Upper lobe of right lung (tissue), 1 donor: ENCODE measurements at places on chromosomes 11 and 22.

GRCh38 chr11:69703768-69704507 lies at the start of gene FGF19:
TSS of gene FGF19 (minus strand) at chr11:69704022. CDS start at chr11:69703876, 146 bp downstream.
- no peak for DNase-seq

GRCh38 chr11:92556431-92556830 lies 331.8 kb downstream of the FAT3 start:
- no peak for DNase-seq

DNA sequence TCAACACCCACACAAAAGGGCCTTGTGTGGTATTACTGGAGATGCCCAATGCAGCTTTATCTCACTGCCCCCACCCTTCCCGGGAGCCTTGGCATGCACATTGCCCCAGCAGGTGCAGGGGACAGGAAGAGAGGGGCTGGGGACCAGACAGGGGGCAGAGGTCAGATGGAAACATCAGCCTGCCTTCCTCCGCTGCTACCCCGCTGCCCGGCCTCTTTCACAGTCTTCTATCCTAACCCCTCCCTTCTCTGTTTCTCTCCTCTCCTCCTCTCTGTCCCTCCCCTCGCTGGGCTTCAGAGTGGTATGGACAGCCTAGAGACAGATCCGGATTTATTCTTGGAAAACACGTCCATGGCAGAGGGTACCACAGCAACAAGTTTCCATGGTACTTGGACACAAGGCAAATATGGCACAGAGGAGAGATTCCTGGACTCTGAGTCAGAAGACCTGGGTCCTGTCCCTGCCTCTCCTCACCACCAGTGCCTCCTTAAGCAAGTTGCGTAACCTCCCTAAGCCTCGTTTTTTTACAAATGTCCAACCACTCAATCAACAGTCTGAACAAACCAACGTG lies 8.3 kb upstream of the IGSF9B start:
- DNase-seq: no peak

DNA sequence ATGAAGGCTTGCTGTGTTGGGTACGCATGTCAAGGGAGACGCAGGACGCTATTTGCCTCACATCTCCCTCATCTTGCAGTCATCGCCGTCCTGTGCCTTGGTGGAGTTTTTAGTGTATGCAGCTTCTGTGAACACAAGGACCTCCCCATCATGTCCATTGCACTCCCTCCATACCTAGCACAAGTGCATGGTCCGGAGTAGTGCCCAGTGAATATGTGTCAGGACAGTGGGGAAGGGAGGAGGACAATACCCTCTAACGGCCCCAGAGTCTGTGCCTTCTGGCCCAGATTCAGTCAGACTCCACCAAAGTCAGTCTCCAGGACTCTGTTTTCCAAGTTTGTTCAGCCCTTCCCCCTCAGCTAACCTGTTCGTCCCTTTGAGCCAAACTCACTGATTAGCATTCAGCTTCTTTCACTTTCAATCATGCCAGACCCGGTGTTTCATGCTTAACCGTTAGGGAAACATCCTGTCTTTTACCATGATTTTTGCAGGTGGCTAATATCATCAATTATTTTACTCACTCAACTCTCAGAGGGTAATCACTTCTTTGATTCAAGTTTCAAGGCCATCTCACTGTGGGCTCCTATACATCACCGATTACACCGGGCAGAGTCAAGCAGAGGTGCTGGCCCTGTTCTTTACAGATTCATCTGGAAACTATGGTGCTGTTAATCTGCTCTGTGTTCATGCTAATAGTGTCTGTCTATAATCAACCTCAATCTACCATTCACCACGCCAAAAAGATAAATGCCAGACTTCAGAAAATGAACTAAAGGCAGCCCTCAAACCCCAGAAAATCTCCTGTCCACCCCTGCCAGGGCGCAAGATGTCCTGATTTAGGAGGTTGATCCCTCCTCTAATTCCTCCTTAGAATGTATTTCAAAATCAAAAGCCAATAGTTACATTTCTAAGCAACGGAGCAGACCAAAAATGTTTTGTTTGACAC lies 156.5 kb downstream of the RRAS2 start:
- DNase-seq: no peak

- DNase-seq: no peak
Measured at GRCh38 chr11:1404461-1405185, 14.9 kb downstream of the BRSK2 start.

GRCh38 chr11:94815705-94816344 lies 47.7 kb downstream of the AMOTL1 start:
- no peak for DNase-seq

DNA sequence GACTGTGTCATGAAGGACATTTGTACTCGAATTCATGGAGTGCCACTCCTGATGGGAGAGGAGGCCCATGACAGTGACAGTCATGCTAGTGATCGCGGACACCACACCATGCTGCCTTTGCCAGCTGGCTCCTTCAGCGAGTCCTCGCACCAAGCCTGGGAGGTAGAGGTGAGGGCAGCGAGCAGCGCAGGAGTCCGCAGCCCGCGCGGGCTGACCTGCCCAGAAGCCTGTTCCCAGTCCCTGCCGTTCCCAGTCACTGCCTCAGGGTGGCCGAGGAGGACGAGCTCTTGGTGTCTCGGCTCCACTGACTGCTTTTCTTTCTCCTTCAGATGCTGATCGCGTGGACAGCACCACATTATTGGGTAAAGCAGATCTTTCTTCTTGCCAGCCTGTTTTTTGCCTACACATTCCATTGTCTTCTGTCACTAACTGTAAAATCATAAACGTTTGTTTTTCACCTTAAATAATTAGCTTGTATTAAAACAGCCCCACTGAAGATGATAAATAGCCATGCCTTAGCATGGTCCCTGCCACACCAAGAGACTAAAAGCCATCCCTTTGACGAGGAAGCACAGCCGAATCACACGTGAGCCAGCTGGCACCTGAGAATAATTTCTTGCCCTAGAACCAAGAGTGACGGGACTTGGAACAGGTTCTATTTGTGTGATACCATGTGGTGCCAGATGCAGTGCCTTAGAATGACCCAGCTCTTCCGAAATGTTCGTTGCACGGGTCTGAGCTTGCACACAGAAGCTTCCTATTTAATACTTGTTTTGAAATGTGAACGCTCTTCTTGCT lies 25.5 kb downstream of the FAM118A start:
- DNase-seq: no peak

GRCh38 chr11:100105982-100106358 lies 581.1 kb upstream of the ARHGAP42 start:
- no peak for DNase-seq

DNA sequence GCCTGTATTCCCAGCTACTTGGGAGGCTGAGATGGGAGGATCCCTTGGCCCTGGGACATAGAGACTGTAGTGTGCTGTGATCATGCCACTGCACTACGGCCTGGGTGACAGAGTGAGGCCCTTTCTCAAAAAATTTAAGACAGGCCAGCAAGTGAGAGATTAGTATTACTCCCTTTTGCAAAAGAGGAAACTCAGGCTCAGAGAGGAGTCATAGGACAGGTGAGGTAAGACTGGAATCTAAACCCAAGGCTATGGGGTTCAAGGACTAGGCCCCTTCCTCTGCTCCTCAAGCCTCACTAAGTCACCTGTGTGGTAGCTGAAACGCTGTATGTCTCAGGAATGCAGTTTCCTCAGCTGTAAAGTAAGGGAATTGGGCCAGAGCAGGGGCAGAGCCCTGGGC lies 1.6 kb upstream of the P2RY2 start:
- no peak for DNase-seq

GRCh38 chr22:44522526-44523170 lies 24.6 kb upstream of the RTL6 start:
- no peak for DNase-seq

DNA sequence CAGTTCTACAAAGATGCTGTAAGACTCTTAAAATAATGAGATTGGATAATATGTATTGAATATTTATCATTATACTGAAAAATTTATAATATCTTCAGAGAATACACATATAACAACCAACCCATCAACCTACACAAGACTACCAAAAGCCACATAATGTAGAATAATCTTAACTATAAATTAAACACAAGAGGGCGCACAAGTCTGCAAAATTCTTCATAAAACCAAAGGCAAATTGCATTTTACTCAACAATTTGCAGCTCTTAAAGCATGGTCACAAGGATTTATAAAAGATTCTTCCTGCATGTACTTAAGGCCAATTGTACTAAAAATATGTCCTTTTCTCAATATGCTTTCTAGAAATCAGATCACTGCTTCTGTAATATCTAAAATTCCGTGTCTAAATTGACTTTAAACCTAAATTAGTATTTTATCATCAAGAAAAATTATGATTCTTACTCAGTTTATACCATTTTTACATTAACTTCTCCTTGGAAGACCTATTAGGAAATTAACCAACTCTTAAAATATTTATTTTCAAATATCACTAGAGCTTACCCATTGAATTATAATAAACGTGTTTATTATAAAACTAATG lies 79.0 kb downstream of the TTC28 start:
- DNase-seq: no peak

- DNase-seq: no peak
Measured at GRCh38 chr22:42368379-42369249, 63.6 kb downstream of the NFAM1 start.

GRCh38 chr11:2843551-2843950 lies 42.0 kb downstream of the CDKN1C start:
- no peak for DNase-seq

DNA sequence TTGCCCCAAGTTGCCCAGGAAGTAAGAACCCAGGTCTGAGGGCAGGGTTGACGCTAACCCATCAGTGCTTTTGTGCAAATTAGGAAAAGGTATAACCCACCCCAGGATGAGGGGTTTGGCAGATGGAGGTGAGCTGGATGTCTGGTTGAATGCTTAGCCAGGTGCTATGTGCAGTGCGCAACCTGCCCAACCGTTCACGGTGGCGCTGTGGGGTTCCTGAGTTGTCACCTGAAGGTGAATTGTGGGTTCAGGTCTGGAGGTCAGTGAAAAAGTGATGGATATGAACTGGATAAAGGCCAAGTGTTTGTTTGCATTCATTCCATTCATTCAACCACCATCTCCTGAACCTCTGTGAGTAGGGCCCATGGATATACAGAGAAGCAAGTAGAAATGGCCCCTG lies 14.3 kb upstream of the LGALS2 start:
- no peak for DNase-seq

DNA sequence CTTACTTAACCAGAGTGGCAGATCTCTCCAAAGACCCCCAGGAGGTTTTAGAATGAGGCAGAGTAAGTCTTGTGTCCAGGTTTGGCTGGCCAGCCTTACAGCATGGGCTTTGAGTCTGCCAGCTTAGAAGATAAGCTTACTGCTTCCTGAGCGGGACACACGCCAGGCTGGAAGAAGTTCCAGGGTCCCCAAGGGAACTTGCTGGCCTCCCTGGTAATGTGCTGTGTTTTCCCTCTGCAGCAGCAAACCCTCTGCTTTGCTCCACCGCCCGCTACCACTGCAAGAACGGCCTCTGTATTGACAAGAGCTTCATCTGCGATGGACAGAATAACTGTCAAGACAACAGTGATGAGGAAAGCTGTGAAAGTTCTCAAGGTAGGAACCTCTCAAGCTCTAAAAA lies 154.2 kb downstream of the LDLRAD3 start:
- no peak for DNase-seq

DNA sequence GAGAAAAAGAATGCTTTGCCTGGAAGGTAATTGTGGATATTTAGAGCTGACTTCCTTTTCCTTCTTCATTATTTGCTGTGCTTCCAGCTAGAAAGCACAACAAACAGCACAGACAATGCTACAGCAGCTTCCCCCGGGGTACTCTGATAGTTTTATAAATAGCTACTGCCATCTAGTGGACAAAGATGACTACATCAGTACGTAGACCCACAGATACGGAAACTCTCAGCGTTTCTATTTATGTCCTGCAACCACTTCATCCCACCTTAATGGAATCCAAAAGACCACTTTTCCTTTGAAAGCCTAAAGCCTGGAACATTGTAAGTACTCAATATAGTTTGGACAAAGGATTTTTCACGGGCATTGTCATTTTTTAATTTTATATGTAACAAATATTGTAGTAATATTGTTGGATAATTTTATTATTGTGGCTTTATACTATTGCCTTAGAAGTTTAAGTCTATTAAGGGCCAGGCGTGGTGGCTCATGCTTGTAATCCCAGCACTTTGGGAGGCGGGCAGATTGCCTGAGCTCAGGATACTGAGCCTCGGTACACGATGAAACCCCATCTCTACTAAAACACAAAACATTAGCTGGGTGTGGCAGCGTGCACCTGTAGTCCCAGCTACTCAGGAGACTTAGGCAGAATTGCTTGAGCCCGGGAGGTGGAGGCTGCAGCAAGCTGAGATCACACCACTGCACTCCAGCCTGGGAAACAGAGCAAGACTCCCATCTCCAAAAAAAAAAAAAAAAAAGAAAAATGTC lies 7.5 kb downstream of the HSPA8 start:
- DNase-seq: no peak

DNA sequence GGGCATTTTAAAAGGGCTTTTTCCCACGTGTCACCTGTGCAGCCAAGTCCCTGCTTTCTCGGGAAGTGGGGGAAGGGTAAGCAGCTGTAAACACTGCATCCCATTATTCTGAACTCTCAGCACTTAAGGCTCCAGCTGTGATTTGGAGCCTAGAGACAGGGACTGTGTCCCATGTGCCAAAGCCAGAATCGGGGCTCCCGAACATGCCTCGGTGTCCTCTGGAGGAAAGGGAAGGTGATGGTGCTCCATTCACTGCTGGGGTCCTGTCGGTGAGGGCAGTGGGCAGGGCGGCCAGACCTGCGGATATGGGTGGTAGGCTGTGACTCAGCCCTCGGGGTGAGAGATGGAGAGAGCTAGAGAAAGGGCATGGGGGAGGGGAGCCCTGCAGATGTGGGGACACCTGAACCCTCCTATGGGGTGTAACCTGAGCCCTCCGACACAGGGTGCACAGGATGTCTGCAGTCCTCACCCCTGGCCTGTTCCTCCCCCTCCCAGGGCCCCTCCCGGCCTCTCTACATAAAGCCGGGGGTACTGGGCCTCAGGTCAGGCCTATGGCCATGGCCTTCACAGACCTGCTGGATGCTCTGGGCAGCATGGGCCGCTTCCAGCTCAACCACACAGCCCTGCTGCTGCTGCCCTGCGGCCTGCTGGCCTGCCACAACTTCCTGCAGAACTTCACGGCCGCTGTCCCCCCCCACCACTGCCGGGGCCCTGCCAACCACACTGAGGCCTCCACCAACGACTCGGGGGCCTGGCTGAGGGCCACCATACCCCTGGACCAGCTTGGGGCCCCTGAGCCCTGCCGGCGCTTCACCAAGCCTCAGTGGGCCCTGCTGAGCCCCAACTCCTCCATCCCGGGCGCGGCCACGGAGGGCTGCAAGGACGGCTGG lies 31.8 kb downstream of the CAPN1 start:
- no peak for DNase-seq

DNA sequence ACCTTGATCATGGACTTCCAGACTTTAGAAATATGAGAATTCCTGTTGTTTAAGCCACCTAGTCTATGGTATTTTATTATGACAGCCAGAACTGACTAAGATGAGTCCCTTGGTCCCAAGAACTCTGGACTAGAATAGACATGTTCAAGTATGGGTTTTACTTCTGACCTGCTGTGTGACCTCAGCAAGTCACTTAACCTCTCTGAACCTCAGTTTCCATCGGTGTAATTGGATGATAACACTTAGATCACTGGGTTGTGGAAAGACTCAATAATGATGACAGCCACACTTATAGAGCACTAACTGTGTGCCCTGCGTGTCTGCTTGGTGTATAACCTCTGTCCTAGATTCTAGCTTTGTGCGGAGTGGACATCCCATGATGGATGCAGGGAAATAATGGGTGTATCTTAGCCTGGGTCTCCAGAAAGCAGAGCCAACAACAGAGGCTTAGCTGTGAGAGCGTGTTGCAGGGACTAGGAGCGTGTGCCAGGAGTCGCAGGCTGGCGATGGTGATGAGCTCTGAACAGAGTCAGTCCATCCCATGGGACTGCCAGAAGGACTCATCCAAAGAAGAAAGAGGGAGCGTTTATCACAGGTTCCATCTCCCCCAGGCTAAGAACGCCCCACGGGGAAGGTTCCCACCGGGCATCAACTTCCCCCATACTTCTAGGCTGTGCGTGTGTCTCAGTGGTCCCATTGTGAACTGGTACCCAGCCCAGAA lies 93.2 kb upstream of the TP53I11 start:
- DNase-seq: no peak
